ENCODE measurements at places on chromosomes 1 and 21. TPM values are rescaled to one million over a fixed set of nuclear protein-coding genes. Genes with fewer than 3 reads are reported as not detected.

- DNase-seq = no peak
These were observed 63.4 kb downstream of the CD2 start for GRCh38 chr1:116817582-116818064.

Gene CDC20
- total RNA-seq = 15.2 TPM

- DNase-seq = no peak
These were observed 566.7 kb upstream of the NEGR1 start for GRCh38 chr1:72848997-72849396.

- DNase-seq = no peak
These were observed 16.9 kb downstream of the SLC2A1 start for GRCh38 chr1:42941640-42942330.

- DNase-seq = no peak
These were observed 45.8 kb downstream of the TMCC2 start for GRCh38 chr1:205273551-205273982.

All from glomerular endothelial cell (primary cell).